ENCODE measurements at places on chromosomes 5 and 9.

DNA sequence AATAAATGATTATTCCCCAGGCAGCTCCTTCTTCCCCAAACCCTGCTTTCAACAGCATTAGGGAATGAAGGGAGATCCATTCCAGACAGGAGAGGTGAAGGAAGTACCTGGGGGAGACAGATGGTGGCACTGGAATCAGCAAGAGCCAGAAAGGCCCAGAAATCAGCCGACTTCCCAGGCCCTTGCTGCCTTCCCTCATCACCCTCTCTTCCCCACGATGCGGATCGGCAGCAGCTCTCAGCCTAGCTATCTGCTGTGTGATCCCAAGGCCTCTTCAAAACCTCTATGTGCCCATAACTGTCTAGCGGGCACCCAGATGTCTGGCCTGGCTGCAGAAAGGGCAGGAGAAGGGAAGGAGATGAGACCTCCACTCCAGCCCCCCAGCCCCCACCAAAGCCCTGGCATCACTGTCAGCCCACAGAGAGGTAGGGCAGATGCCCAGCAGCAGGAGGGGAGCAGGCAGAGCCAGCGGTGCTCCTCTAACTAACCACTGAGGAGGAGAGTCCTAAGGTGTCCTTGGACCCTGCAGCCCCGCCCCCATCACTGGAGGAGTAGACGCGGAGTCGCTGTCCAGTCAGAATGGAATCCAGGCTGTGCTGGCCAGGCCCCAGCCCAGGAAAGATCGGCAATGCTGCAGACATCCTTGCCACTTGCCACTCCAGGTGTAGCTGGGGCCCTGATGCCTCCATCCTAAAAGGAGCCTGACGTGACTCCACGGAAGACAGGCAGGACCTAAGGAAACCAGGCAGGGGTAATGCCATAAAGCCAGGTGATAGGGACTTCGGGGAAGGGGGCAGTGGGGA lies 12.7 kb downstream of the CNTFR start:
- no peak for DNase-seq

GRCh38 chr9:134341306-134341705 lies 15.1 kb downstream of the RXRA start:
- DNase-seq, result no peak

- no peak for DNase-seq
Measured at GRCh38 chr5:109327570-109327969, 82.2 kb downstream of the PJA2 start.

GRCh38 chr5:178398901-178399700 lies 166.5 kb upstream of the PHYKPL start:
- DNase-seq, result no peak

DNA sequence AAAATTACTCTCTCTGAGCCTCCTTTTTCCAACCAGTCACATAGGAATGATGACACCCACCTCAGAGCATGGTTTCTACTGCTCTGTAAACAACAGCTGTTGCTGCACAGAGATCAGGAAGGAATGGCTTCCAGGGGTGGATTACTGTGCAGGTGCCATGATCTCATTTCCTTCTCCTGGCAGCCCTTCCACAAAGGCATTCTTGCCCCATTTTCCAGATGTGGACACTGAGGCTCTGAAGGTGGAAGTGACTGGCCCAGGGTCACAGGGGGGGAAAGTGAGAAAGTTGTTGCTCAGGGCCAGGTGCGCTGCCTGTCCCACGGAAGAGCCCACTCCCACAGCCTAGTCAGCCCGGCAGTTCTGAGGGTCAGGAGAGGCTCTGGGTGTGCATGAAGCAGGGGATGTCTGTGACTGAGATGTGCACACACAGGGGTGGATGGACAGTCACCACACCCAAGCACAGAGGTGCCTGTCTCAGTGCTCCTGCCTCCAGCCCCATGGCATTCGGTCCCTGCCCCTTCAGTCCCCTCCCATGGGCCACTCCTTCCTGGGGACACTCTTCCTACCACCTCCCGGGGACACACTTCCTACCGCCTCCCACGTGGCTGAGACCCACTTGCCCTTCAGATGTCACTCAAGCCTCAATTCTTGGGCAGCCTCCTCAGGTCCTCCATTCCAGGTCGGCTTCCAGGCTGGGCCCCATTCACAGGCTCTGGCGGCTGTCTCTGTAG lies 17.0 kb downstream of the FGFR4 start:
- no peak for DNase-seq

DNA sequence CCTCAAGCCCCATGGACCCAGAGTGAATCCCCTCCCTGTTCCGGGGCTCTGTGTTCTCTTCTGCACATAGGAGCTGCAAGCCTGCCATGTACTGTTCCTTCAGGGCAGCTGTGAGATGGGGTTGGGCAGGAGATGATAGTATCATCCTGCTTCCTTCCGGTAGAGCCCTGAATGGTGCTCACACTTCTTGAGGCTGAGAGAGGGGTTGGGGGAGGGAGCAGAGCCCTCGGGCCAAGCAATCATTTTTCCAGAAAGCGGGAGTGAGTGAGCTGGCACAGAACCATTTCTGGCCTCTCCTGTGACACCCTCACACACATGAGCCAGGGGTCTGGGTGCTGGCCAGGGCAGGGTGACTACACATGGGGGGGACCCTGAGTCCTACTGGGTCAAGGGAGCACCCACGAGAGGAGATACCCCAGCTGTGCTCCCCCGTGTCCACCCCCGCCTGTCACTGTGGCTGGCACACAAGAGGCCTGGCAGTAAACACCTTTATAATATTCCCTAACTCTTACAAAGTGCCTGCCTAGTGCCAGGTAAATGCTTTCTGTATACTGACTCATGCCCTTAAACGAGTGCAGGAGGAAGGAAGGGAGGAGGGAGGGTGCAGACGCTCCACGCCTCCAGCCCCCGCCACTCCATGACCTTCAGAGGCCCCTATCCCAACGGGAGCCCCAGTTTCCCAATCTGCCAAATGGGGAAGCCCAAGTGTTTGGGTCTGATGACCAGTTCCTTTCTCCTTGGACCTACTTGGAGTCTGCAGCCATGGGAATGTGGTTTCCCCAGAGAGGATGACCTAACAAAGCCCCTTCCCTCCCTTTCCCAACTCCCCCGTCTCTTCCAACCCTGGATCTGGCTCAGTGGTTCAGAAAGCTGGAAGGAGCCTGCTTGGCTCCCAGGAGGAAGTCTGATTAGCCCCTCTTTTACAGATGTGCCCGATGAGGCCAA lies 15.5 kb downstream of the AKNA start:
- no peak for DNase-seq
